ENCODE measurements at places on chromosomes 13 and 19.
A peak's percentile ranks its signal among the peaks of the same experiment; 100 is the strongest.

GRCh38 chr19:44113784-44114390, 688 bp downstream of the ZNF225 start:
- no peak for DNase-seq

DNA sequence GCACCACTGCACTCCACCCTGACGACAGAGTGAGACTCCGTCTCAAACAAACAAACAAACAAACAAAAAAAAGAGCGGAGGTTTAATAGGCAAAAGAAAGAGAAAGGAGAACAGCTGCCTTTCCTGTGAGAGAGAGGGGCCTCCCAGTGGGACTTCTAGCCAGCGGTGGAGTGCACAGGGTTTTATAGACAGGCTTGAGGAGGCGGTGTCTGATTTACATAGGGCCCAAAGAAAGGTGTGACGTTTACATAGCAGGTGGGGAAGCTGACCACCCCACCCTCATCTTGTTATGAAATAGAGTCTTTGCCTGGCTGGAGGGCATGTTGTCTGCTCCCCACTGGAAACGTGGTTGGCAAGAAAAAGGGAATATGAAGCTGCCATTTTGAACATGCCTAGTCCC, 106.0 kb upstream of the CSNK1A1L start:
- no peak for DNase-seq

DNA sequence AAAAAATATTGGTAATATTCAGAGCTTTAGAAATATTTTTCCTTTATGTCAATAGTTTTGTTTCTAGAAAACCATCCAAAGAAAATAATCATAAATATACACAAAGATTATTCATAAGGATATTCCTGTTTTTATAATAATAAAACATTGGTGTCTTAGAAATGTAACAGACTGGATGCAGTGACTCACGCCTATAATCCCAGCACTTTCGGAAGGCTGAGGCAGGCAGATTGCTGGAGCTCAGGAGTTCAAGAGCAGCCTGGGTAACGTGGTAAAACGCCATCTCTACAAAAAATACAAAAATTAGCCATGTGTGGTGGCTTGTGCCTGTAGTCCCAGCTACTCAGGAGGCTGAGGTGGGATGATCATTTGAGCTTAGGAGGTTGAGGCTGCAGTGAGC, 106.8 kb downstream of the DHRS12 start:
- DNase-seq: no peak

- DNase-seq: peak; percentile 92
Observed at GRCh38 chr13:112905990-112906641, 62.9 kb upstream of the MCF2L start.

DNA sequence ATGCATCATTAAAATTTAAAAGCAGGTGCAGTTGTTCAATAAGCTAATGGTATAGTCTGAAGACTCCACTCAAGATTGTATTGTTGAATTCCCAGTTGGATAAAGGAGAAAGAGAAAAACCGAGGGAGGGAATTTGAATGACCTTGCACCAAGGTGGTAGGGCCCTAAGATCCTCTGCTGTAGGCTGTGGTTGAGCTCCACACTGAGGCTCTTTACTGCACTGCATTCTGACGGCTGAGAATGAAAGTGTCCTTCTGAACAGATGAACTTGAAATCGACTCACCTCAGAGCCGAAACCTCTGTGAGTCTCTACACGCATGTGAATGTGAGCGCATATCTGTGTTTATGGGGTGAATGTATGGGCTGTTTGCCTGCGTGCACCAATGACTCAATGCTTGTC, 388.9 kb upstream of the DACH1 start:
- peak; percentile 57 for DNase-seq

- no peak for DNase-seq
Observed at GRCh38 chr19:292281-292884, 1.2 kb upstream of the PLPP2 start.

- no peak for DNase-seq
Observed at GRCh38 chr13:37344056-37344455, 238.6 kb upstream of the CSNK1A1L start.

All from SHP77 (cell line).